Left renal pelvis (tissue), 4 donors: ENCODE measurements at places on chromosomes 6 and 20.

DNA sequence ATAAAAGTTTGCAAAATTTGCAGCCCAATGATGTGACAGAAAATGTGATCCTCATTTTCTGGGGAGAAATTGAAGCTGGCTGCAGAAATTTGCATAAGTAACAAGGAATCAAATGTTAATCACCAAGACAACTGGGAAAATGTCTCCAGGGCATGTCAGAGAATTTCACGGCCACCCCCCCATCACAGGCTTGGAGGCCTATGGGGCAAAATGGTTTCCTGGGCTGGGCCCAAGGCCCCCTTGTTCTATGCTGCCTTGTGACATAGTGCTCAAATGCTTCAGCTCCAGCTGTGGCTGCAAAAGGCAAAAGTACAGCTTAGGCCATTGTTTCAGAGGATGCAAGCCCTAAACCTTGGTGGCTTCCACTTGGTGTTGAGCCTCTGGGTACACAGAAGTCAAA lies 1202.6 kb downstream of the EPHA7 start:
- DNase-seq: no peak

DNA sequence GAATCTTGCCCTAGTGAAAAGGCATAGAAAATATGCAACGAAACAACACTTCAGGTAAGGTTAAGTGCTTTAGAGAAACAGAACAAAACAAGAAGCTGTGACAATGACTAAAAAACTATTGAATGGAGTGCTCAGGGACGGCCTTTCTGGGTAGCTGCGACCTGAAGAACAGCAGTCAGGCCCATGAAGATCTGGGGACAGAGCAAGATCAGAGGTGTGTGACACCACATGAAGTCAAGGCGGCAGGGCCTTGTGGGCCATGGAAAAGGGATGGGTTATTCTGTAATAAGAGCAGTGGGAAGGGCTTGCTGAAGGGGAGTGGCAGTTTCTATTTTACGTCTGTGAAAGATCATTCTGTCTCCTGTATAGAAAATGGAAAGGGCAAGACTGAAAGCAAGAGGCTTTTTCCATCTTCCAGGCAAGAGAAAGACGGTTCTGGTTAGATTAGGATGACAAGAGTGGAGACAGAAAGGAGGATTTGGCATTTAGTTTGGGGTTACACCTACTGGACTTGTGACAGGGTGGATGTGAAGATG lies 5.1 kb downstream of the UBE2V1 start:
- DNase-seq: no peak

DNA sequence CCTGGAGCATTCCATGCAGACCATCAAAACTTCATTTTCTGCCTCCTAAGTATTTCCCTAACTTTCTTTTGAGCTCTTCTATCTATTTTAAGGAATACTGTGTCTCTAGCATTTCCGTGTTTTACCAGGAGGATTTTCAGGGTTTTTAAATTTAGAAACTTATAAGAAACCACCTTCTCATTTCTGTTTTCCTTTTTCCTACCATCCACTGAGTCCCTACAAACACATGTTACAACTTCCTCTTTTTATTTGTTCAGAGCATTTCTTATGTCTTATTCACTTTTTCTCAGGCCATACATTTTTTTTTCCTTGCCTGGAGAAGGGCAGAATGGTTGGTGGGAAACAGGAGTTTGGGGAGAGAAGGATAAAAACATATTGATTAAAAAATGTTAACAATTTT lies 130.0 kb upstream of the BMP5 start:
- no peak for DNase-seq

DNA sequence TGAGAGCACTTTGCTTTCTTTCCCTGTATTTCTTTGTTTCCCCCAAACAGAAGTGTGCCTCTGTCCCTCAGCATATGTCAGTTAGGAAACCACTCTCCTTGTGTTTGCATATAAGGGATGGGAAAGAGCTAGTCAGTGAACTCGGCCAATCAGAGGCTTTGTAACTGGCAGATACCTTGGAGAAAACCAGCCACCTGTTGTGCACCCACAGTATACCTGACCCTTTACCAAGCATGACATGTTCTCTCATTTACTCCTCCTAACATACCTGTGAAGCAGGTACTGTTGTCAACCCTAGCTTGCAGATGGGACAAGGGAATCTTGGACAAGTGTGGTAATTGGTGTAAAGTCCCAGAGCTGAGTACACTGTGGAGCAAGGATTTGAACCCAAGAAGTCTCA lies 96.1 kb upstream of the FAM8A1 start:
- no peak for DNase-seq

DNA sequence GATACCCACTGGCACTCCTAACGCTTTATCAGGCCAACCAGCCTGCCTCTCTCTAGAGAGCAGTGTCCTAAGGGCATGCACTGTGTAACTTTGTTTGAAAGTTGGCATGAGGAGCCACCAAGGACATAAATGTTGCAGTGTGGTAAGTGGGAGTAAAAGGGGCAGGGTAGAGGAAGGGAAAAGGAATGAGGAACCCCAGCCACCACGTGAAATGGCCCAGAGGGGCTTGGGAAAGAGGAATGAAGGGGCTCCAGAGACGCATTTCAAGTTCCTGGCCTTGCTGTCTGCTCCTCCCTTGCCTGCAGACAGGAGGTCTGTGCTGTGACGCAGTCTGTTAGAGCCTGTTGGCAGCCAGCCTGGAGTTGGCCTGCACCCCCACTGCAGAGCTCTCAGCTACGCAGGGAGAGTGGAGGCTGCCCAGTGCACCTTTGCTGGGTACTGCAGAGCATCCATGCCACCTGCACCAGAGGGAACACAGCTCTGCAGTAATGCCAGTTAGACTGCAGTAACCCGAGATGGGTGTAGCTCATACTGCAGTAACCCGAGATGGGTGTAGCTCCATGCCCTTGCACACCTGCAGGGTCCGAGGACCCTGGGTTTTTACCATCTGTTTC lies 86.8 kb upstream of the SNAP25 start:
- peak; percentile 8 for DNase-seq
